ENCODE measurements at places on chromosomes 7 and 10.

DNA sequence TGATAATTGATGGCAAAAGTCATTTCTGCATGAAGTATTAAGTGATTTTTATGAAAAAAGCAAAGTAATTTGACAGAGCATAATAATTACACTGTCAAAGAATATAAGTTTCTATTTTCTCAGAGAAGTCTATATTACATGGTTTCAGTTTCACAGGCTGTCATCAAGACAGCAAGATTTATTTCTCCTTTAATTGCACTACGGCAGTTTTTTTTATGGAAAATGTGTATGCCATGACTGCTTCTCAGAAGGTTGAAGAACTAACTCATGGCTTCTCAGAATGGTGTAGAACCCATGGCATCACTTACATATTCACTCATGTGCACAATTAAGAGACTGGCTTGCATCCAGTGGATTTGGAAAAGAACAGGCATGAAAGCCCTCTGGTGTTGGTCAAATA is 870.3 kb upstream of the SORCS1 start:
- no peak for DNase-seq

DNA sequence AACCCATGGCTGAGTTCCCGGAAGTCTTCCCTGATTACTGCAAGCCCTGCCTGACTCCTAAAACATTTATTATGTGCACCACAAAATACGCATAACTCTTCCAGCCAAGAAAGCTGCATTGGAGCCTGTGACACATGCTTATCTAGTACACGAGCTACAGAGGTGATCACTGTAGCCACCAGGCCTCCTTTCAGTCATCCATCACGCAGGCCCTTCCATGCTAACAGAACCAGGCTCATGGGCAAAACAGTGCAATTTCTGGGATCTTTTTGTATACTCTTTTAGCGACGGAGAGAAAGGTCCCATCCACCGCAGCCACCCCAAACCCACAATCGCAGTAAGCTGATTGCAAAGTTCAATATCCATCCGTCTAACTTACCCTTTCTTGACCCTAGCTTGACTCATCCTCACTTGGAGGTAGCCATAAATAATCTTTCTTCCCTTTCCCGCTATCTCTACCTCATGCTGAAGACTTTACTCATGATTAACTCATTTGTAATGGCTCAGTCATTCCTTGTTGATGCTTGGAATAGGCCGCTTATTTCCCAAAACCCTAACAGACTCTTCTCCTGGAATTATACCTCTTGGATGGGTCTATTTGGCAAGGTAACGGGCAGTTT is 1203.5 kb downstream of the TYW1 start:
- no peak for DNase-seq

DNA sequence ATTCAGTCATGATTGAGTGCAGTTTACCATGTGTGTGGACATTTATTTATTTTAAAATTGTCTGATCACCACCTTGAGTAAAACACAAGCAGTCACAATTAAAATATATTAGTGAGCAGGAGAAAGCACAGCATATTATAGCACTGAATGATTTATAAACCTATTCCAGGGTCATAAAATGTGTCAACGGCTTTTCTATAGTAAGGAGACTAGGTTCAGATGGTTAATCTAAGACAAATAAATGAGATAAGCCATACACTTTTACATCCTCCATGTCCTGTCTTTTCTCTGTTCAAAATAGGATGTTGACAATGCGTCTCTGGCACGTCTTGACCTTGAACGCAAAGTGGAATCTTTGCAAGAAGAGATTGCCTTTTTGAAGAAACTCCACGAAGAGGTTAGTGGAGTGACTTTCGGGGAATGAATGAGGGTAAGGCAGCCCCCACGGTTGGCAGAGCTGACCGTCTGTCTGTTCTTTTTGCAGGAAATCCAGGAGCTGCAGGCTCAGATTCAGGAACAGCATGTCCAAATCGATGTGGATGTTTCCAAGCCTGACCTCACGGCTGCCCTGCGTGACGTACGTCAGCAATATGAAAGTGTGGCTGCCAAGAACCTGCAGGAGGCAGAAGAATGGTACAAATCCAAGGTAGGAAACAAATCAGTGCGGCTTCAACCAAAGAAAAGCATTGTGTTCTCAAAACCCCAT is 5.4 kb downstream of the VIM start:
- DNase-seq, result no peak

- no peak for DNase-seq
Measured at GRCh38 chr10:127983344-127984100, 76.6 kb downstream of the PTPRE start.

GRCh38 chr7:90648834-90649233 is 52.7 kb downstream of the CDK14 start:
- no peak for DNase-seq

- DNase-seq, result no peak
Measured at GRCh38 chr7:34059136-34059828, 153.9 kb downstream of the BMPER start.

DNA sequence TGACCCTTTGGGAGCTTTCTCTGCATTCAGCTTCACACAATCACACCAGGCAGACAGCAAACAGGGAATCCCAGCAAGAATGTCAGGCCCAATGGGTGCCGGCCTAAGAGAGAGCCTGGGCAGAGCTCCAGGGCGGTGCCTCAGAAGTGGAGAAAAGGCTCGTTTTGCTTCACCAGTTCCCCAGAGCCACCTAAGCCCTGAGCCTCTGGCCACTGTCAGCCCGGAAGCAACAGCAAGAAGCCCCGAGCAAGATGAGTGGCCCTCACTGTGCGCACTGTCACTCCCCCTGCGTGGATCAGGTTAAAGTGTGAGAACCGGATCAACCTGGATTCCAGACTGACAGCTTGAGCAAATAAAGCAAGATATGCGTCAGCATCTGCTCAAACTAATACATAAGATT is 14.7 kb downstream of the CNPY1 start:
- DNase-seq, result no peak

DNA sequence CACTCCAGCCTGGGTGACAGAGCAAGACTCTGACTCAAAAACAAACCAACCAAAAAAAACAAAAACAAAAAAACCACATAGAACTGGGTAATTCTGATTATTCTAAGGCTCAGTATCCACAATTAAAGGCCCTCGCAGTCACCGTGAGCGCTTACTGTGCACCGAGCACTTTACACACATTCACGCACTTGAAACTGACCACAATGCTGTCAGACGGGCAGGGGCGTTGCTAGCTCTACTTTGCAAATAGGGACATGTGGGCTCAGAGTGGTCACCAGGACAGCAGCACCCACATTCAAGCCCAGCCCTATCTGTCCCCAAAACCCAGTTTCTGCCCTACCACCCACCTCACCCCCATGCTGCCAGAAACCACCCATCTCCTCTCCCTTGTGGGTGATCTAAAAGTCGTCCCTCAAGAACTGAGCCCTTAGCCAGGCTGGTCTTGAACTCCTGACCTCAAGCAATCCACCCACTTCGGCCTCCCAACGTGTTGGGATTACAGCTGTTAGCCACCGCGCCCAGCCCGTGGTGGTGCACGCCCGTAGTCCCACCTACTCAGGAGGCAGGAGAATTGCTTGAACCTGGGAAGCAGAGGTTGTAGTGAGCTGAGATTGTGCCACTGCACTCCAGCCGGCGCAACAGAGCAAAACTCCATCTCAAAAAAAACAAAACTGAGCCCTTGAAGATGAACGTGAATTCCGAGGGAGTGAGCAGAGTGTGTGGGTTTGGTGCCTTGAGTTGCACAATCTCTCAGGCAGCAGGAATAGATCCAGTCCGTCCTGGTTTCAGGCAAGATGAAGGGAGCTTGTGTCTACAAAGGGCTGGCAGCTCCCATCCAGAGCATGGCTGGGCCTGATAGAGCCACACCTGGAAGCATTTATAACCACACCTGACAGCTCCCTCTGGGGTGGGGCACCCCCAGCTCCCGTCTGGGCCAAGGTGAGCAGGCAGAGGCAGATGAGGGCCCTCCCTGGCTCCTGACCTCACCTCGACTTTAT is 5.4 kb upstream of the HSPB1 start:
- no peak for DNase-seq

- no peak for DNase-seq
Measured at GRCh38 chr10:132100556-132101349, 35.0 kb downstream of the JAKMIP3 start.

DNA sequence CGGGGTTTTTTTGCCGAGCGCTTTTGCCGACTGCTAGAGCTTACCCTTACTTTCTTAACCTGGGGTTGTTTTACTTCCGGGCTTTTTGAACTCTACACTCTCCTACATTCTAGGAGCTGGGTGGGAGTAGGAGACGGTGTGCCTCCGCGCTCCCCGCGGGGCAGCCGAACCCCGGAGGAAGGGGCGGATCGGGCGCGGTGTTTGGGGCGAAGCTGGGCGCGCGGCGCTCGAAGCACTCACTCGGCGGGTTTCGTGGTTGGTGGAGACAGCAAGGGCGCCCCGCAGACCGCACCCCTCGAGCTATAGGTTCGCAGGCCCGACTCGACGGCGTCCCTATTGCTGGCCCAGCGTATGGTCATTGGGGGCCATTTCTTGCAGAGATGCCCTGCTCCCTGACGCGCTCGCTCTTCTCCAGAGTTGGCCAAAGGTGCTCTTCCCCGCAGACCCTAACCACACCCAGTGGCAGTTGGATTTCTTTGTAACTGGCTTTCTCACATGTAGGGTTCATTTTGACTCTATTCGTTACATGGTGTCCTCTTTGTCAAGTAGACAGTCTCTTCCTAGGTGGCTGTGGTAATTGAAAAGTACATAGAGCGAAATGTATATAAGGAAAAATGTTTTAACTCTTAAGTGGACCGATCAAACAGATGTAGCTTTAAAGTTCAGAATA is 364 bp downstream of the ZNF518A start:
- DNase-seq, result no peak
